ENCODE measurements at places on chromosomes 7 and 10.

GRCh38 chr7:133048589-133048988 is 33.3 kb downstream of the CHCHD3 start:
- no peak for DNase-seq

DNA sequence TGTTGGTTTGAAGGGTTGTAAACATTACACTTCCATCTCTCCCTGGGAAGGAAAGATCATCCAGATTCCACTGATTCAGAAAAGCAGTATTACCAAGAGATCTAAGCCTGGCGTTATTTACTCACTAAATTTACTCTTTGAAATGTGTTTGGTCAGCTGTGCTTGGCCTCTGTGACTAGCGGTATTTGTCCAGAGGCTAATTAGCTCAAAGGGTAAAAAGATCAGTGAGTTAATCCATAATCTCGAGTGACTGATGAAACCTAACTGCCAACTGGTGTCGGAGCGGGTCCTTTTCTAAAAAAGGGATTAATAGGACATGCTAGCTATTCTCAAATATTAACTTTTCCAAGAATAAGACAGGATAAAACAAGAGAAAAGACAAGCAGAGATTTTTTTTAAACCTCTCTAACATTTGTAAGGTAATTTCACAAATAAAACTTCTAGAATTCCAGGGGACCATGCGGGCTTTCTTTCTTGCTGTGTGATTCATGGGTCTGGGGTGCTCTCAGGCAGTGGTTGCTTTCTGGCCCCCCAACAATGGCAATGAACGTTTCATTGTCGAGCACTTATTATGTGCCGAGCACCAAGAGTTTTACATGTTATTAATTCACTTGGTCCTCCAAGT is 247.3 kb upstream of the AOAH start:
- DNase-seq, result peak; percentile 36

GRCh38 chr7:34042406-34042805 is 137.1 kb downstream of the BMPER start:
- no peak for DNase-seq

GRCh38 chr7:29478226-29478625 is 85.4 kb upstream of the PRR15 start:
- no peak for DNase-seq

DNA sequence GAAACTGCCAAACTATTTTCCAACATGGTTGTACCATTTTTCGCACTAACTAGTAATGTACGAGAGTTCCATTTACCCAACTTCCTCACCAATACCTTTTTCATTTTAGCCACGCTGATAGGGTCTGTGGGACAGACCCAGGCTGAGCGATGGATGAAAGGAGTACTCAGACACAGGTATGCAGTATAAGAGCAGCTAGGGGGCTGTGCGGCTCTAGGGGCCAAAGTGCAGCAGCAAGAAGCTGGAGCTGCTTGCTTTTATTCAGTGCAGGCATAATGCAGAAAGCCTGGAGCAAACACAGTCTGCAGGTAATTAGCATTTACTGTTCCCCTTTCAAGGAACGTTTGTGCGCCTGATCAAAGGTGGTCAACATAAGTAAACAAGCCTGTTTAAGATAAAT is 21.0 kb downstream of the UCMA start:
- no peak for DNase-seq

Data from HT-29 (cell line).